ENCODE measurements at places on chromosomes 4 and X.

- no peak for DNase-seq
Measured at GRCh38 chr4:808860-809570, 16.9 kb downstream of the CPLX1 start.

DNA sequence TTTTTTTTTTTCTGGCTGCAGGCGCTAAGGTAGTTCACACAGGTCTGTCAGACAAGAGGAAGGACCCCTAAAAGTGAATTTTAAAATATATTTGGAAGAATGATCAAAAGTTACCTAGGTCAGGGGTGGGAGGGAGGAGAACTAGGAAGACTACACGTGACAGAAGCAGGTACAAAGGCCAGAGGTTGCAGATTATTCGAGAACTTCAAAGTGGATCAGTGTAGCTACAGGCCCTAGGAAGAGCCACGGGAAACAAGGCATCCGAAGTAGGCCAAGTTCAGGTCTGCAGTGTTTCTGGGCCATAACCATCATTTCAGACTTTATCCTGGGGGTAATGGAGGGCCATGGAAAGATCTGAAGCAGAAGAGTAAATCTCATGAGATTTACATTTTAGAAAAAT, 16.5 kb downstream of the MAOB start:
- DNase-seq, result no peak

DNA sequence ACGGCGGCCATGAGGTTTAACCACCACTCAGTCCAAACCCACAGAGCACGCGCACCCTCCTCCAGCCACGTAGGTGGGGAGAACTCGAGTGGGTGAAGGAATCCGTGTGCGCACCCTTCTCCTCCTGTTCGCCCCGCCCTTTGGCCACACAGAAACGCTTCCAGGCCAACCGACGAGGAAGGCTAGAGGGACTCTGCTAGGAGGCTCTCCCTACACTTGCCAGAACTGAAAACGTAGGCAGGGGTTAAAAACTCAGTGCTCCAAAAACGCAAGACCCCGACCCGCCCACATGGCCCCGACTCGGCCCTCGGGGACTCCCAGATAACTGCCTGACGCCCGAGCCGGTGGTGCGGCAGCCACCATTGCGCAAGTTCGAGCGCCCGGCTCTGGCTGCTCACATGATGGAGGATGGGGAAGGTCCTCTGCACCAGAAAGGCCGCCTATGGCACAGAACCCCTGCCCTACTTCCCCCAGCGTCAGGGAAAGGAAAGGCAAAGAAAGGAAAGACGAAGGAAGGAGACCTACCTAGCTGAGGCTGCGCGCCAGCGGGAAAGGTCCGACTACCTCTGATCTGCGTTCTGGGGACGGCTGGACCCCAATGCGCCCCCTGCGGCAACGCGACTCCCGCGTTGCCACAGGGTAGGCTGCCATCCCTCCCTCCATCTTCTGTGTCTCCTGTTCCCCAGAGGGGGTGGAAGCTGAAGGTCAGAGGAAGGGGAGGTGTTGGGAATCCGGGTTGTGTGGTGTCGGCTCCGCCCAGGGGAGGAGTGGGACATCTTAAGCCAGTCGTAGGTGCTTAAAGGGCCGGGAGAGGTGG, 201.9 kb upstream of the AGTR2 start:
- DNase-seq, result no peak

- no peak for DNase-seq
Measured at GRCh38 chr4:112900416-112900815, 149.0 kb upstream of the ANK2 start.

GRCh38 chr4:107248571-107248970, 212.5 kb upstream of the DKK2 start:
- no peak for DNase-seq

GRCh38 chr4:182139491-182139890, 103.7 kb upstream of the TENM3 start:
- DNase-seq, result no peak

- DNase-seq, result no peak
Measured at GRCh38 chr4:36568575-36568974, 287.2 kb downstream of the DTHD1 start.

GRCh38 chrX:47380268-47380667, 9.9 kb downstream of the ZNF157 start:
- DNase-seq, result no peak

- DNase-seq, result no peak
Measured at GRCh38 chrX:23871905-23872546, 35.7 kb downstream of the APOO start.

All from NCI-H446 (cell line).